ENCODE measurements at places on chromosomes 7 and 10. TPM values are rescaled to one million over a fixed set of nuclear protein-coding genes. Genes with fewer than 3 reads are reported as not detected.

DNA sequence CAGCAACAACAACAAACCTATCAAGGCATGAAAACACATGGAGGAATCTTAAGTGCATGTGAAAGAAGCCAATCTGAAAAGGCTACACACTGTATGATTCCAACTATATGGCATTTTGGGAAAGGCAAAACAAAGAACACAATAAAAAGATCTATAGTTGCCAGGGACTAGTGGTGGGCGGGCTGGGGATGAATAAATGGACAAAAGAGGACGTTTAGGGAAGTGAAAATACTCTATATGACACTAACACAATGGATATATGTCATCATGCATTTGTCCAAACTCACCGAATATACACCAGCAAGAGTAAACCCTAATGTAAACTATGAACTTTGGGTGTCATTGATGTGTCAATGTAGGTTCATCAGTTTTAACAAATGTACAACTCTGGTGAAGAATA is 89.1 kb downstream of the SEMA3E start:
- no peak for DNase-seq

DNA sequence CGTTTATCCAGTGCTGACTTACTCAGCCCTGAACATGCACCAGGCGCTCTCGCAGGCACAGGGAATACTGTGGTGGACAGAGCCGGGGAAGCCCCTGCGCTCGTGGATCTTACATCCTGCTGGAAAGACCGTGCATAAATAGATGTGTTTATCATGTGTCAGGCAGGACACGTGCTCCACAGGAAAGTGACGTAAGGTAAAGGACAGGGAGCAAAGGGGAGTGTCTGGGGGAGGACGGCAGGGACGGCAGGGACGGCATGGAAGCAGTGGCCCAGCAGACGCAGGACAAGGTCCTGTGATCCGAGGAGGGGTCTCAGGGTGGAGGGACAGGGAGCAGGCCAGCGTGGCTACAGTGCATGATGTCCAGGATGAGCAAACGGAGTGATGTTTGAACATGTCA is 410.5 kb downstream of the PAXIP1 start:
- DNase-seq = no peak

- no peak for DNase-seq
Measured at GRCh38 chr10:123470336-123470921, 195.7 kb upstream of the GPR26 start.

GRCh38 chr7:29564496-29565223 is 1.0 kb downstream of the PRR15 start:
- DNase-seq = peak; percentile 36

DNA sequence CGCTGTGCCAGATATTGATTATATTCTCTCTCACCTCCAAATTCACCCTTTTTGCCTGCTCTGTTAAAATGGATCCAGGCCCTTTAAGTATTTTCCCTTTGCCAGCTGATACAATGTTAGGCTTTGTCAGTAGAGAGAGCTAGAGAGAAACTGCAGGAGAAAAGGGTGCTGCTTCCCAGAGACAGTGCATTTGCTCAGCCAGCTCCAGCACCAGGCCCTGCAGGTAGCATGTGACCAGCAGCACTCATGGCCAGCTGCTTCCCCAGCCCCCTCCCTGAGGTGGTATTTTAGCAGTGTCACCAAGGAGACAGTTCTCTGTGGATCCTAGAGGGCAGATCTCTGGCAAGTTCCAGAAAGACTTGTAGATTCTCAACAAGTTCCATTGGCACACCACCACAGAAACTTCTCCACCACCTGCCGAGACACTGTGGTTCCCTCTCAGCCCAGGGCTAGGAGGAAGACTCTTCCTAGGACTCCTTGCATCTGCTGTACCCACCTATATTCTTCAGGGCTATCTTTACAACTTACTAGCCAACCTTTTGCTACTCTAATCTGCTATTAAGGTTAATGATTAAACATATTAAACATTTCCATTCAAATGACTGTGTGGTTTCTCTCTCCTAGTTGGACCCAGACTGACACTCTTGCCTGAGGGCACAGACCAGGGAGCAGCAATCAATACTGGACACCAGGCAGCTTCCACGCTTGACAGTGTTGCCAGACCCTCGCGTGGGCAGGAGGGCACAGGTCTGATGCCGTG is 35.6 kb upstream of the ADAM12 start:
- no peak for DNase-seq

GRCh38 chr7:47601119-47601880 is 19.4 kb upstream of the TNS3 start:
- peak; percentile 93 for DNase-seq

DNA sequence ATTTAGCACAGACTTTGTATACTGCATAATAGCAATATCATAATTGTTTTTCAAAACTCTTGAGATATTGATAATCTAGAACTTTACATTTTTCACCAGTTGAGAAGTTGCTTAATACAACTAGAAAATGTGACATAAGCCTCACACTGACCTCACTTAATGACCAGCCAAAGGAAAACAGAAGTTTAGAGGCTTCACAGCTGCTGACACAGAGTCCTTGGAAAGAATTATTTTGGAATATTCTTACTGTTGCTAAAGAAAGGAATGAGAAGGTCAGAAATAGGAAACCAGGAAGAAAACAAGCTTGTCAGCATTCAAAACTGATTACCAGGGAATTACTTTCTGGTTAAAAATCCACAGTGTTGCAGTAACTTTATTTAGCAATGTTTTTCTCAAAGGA is 35.5 kb upstream of the WASL start:
- no peak for DNase-seq

DNA sequence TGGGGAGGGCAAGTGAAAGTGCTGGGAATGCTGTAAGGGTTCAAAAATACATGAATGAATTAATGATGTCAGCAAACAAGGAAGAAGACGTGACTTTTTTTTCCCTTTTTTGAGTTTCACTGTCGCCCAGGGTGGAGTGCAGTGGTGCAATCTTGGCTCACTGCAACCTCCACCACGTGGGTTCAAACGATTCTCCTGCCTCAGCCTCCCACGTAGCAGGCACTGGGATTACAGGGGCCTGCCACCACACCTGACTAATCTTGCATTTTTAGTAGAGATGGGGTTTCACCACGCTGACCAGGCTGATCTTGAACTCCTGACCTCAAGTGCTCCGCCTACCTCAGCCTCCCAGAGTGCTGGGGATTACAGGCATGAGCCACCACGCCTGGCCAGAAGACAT is 30.0 kb downstream of the DENND10 start:
- no peak for DNase-seq

- no peak for DNase-seq
Measured at GRCh38 chr10:77666821-77667220, 29.2 kb upstream of the KCNMA1 start.

DNA sequence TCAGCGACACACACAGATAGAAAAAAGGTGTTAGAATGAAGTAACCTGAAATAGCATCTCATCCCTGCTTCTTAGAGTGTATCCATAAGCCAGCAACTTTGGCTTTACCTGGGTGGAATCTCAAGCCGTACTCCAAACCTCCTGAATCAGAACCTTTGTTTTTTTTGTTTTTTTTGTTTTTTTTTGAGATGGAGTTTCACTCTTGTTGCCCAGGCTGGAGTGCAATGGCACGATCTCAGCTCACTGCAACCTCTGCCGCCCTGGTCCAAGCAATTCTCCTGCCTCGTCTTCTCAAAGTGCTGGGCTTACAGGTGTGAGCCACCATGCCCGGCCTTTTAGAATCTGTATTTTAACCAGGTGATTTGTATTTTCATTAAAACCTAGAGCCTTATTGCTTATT is 9.0 kb downstream of the NRBF2 start:
- DNase-seq = no peak

GRCh38 chr7:103811997-103812396 is 177.5 kb downstream of the RELN start:
- no peak for DNase-seq

DNA sequence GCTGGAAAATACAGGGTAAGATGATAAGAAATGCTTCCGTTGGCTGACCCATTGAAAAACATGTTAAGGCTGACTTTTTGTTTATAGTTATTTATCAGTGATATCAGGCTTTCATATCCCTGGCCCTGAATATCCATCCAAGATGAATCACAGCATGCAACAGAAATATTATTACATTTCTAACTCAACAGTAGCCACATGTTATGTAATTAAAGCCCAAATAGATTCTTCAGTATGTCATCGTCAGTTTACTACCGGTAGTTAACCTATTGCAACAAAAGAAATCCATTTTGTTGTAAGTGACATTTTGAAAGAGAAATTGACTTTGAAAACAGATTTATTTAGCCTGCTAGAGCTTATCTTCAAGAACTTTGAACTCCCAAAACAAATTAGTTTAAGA is 354.1 kb upstream of the CELF2 start:
- peak; percentile 35 for DNase-seq

Gene SLC29A4
- 6.4 TPM for total RNA-seq

- peak; percentile 34 for DNase-seq
Measured at GRCh38 chr7:50693455-50694130, 89.1 kb downstream of the GRB10 start.

- DNase-seq = peak; percentile 62
Measured at GRCh38 chr10:20017961-20018360, 201.7 kb downstream of the PLXDC2 start.

GRCh38 chr10:49633327-49634068 is 19.7 kb downstream of the CHAT start:
- DNase-seq = no peak

Data from fibroblast of lung (primary cell).